CD4-positive, alpha-beta T cell treated with Interleukin-15 for 1 hour (primary cell): ENCODE measurements at places on chromosomes 12 and 14.

GRCh38 chr12:8950221-8950527, 729 bp upstream of the M6PR start:
- no peak for DNase-seq

DNA sequence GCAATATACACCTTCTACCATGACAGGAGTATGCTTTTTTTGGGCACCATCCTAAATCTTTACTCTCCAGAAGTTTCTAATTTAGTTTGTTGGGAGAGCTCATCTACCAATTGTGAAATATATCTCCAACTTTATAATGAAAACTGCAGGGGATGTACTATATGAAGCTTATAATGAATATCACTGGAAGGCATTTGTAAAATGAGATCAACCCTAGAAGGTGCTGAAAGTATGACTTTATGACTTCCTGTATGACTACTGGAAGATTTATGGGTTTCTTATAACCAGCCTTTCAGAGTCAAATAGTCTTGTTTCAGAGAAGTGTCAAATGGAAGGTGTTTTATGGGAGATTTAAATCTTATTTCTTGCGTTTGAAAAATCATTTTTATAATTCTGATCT, 122.9 kb downstream of the MYRFL start:
- DNase-seq: no peak

- no peak for DNase-seq
Observed at GRCh38 chr12:13230500-13230899, 34.0 kb downstream of the EMP1 start.

DNA sequence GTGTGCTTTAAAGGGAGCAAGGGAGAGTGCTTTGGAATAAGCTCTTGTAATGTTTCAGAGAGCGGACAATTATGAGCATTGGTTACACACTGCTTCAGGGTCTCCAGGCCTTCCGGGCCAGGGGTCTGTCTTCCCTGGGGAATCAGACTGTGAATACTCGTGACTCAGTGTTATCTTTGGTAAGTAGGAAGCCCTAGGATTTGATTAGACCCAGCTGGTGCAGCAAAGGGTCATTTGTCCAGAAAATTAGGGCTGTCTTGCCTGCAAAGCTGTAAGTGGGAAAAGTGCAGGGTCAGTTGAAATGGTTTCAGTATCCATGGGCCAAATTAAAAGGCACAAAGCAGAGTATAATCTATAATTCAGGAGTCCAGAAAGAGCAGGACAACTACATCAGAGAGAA, 475.6 kb downstream of the MED13L start:
- DNase-seq: no peak

- DNase-seq: no peak
Observed at GRCh38 chr12:132572106-132572505, 38.3 kb downstream of the LRCOL1 start.

GRCh38 chr14:99822800-99823455, 29.7 kb downstream of the EML1 start:
- no peak for DNase-seq

GRCh38 chr14:99773521-99774497, 19.4 kb upstream of the EML1 start:
- no peak for DNase-seq

GRCh38 chr14:62662811-62663455, 382.3 kb downstream of the KCNH5 start:
- no peak for DNase-seq

DNA sequence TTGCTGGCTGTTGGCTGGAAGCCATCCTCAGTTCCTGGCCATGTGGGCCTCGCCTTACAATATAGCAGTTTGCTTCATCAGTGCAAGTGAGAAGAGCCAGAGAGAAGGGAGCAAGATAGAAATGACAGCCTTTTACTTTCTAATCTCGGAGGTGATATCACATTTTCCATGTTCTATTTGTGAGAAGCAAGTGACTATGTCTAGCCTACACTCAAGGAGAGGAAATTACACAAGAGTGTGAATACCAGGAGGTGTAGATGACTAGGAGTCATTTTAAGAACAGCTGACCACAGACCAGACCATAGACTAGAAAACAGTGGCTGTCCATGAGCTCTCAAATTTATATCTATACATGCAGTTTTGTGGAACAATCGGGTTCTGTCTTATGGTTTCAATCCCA, 163.0 kb upstream of the NRXN3 start:
- DNase-seq: no peak

DNA sequence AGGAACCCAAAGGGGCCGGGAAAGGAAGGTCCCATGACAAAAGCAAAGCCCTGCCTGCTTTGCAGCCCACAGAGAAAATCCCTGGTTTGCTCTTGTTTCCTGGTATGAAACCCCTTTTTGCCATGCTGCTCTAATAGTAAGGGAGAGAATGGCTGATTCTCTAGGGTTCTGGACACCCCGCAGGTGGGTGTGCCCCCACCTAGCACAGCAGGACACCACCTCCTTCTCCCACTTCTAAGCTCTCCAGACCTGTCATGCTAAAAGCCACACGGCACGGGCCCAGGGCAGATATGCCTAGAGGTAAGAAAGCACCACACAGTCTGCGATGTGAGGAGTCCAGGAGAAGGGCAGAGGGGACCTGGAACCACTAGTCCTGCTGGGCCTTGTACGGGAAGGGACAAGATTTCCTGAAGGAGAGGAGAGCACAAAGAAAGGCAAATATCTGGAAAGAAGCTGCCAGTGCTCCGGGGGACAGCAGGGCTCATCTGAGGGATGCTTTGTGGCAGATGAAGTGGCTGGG, 113.3 kb downstream of the BCL11B start:
- no peak for DNase-seq

DNA sequence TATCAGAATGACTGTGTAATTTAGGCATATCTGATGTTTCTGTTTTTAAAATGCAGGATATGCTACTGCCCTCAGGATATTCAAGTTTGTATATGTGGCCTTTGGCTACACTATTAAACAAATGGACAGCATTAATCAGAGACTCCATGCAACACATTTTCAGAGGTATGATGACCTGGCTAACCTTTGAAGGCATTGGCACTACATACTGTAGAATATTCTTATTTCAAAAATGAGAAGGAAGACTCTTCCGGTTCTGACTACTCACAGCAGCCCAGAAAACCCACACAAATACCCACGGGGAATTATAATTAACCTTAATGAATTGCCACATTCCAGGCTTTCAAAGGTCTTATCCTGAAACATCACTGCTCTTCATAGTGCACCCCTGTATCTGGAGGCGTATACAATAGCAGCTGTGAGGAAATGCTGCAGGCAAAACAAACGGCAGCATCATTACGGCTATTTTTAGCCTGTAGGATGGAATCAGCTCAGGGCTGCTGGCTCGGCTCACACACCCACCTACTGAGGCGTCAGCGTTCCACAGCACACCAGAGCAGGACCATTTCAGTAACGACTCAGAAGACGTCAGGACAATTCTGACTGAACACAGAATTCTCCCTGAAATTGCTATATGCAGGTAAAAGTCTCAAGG, 648.5 kb downstream of the RPS29 start:
- DNase-seq: no peak

GRCh38 chr12:69840727-69841126, 15.7 kb downstream of the MYRFL start:
- DNase-seq: no peak

GRCh38 chr14:77641534-77642341, 25.3 kb upstream of the SPTLC2 start:
- peak; percentile 75 for DNase-seq

DNA sequence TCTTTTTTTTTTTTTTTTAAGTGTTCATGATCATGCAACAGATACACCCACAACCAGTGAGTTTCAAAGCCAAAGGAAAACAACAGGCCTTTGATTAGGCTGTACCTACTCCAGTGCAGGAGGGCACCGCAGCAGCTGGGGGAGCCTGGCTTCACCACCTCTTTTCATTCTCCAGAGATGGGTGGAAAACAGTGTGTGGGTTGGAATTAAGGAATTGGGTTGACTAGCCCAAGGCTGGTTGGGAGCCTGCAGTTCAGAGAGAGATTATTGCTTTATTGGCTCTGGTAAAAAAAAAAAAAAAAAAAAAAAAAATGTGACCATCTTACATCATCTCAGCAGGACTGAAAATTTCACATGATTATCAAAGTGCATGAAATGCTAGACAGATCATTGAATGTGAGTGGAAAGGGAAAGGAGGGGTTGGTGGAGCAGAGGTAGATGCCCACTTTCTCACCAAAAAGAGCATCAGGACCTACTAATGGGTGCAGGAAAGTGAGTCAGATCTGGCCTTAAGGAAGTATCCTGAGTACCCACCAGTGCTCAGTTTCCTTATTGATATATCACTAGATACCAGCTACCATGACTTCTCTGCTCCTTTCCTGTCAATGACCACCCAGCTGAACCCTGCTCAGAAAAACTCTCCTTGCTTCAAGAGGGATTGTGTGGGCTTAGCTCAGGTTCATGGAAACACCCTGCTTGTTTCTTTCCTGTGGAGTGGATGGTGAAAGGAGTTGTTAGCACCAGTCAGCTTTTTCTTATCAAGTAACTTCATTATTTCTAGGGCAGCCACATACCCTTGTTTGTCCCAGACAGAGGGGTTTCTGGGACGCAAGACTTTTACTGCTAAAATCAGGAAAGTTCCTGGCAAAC, 54.8 kb upstream of the DYRK2 start:
- no peak for DNase-seq

DNA sequence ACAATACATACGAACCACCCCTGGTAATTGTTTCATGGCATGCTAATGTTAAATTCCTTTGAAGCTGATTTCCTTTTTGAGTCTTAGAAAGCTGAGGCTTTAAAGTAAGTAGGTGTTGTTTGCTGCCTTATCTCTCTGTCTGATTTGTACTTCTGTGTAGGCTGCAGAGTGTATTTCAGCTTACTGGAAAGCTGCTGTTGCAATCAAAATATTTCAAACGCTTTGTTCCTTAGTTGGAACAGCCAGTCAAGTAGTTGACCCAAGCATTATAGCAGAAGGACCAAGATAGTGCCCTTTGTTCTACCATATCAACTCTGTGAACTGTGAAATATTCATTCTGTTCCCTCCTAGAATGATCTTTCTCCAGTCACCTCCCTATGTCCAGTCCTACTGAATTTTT, 3.1 kb downstream of the PKP2 start:
- DNase-seq: no peak

- no peak for DNase-seq
Observed at GRCh38 chr12:68405343-68405781, 73.2 kb upstream of the MDM1 start.

DNA sequence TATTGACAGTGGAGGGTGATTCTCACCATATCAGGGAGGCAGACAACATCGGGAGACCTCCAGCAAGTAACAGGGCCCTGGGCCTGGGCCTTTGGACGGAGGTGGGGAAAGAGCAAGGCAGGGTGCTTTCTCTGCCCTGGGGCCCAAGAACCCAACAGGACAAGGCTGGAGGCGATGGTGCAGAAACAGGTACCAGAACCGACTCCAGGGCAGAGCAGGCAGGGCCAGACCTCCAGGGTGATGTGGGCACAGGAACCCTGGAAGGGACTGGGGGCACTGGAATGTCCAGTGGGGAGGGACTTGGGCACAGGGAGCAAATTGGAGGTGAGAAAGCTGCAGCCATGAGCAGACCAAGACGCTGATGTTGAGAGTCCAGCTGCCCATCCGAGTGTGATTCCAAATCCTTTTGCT, 44.4 kb downstream of the PRMT8 start:
- DNase-seq: no peak

GRCh38 chr14:52060080-52060479, 8.8 kb downstream of the NID2 start:
- no peak for DNase-seq

DNA sequence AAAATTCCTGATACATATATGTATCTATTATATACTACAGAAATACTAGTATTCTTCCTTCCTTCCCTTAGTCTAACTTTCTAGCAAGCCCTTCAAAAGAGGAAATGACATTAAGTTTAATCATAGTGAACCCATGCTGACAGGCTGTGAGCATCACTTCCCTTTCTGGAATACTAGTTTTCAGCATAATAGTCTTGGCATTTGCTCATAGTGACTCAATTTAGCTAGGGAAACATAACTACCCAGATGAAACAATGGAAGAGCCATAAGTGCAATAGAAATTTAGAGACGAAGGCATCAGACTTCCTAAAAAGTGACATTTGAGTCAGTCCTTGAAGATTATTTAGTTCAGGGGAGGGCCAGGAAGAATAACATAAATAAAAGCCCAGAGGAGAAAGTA, 184.5 kb upstream of the CRY1 start:
- DNase-seq: no peak

- DNase-seq: no peak
Observed at GRCh38 chr12:98109266-98109665, 406.1 kb upstream of the TMPO start.

DNA sequence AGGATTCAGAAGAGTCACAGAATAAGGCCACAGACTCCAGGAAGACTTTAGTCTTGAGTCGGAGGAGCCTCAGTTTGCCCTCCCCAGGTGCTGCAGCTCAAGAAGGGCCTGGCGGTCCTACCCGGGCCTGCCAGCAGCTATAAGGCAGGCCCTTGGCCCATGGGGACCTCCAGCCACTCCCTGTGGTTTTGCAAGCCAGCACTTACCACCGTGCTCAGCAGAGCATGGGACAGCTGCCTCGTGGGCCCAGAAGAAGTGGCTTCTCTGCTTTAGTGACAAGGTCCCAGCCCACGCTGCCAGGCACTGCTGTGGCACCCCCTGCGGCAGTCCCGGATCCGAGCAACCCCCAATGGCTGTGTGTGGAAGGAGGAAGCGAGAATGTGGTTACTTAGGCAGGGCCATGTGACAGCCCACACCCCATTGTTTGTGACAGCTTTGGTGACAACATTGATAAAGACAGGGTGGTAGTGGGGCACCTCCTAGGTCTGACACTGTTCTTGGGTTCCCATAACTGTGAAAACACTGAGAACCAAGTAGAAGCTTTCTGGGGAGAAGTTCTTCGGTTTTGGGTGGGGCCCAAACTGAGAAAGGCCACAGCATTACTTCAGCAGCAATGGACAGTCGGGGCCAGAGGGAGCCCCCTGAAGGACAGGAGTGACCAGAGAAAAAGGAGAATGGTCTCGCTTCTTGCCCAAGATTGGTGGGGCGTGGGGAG, at the start of gene SELPLG:
Gene SELPLG (minus strand): TSS at position 361 of the 715 bp plus-strand sequence. CDS start 9,587 bp downstream, outside the sequence.
- DNase-seq: peak; percentile 96

DNA sequence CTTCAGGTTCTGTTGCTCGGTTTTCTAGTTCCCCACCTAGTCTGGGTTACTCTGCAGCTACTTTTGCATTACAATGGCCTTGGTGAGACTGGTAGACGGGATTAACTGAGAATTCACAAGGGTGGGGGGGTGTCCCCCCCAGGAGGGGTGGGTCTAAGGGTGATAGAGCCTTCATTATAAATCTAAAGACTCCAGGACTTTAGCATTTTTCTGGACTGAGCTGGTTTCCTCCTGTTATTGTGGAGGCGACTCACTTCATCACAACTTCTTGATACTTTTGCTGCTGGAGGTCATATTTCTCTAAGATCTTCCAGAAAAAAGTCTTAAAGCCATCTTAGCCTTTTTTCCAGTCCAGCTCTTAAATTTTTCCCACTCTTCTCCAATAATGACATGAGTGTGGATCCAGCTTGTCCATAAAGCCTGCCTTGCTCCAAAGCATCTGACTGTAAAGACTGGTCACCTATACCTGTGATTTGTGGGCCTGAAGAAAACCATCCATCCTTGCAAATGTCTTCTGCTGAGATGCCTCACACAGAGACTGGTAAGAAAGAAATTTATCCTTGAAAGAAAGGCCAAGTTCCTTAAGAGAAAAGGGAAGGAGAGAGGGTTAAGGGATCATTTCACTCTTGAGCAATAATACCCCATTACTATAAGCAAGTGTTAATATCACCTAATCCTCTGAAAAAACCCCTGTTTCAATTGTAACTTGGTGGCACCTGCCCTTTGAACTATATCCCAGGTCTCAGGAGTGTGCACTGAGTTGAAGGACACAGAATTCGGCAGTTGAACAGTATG, 19.7 kb upstream of the SLC2A14 start:
- DNase-seq: no peak

GRCh38 chr12:66140731-66141130, 10.2 kb upstream of the LLPH start:
- DNase-seq: no peak

GRCh38 chr12:68622250-68622649, 11.6 kb downstream of the RAP1B start:
- DNase-seq: no peak
